Stimulated activated CD4-positive, alpha-beta T cell treated with anti-CD3 and anti-CD28 coated beads, Interleukin-1b, Interleukin-23, amount 100 ng/mL, for 1 hour (primary cell): ENCODE measurements at places on chromosomes 12 and 14.

GRCh38 chr14:75800792-75801191, 139.7 kb downstream of the TTLL5 start:
- no peak for DNase-seq

DNA sequence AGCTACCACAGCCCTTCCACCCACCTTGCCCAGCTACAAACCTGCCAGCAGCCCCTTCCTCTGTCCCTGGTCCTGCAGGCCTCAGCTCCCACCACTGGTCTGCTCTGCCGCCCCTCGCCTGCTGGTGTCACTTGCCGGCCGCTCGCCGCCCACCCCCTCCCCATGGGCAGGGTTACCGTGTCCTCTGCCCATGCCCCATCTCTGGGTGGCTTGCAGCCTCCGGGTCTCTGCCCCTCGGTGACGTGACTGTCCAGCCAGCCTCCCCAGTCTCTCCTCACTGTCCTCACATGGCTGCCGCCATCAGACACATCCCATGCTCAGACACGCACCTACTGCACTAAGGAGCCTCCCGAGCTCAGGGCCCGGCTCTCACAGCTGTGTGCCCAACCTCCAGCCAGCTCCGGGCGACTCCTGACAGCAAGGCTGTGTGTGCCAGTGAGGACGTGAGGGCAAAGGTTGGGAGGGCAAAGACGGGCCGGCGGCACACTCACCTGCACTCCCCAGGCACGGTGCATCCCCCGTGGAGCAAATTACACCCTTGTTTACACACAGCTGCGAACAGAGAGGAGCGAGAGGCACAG, 13.4 kb downstream of the JAG2 start:
- DNase-seq, result no peak

DNA sequence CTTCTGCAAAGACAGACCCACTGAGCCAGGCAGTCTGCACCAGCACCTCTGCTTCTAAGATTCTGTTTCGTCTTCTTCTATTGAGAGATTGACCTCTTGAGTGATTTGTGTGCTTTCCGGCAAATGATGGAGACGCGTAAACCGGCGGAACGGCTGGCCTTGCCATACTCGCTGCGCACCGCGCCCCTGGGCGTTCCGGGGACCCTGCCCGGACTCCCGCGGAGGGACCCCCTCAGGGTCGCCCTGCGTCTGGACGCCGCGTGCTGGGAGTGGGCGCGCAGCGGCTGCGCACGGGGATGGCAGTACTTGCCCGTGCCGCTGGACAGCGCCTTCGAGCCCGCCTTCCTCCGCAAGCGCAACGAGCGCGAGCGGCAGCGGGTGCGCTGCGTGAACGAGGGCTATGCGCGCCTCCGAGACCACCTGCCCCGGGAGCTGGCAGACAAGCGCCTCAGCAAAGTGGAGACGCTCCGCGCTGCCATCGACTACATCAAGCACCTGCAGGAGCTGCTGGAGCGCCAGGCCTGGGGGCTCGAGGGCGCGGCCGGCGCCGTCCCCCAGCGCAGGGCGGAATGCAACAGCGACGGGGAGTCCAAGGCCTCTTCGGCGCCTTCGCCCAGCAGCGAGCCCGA, 703 bp downstream of the ASCL4 start:
- DNase-seq, result no peak

GRCh38 chr12:94714378-94715114, 64.2 kb upstream of the TMCC3 start:
- no peak for DNase-seq

GRCh38 chr12:96007729-96008128, 11.6 kb upstream of the HAL start:
- no peak for DNase-seq

DNA sequence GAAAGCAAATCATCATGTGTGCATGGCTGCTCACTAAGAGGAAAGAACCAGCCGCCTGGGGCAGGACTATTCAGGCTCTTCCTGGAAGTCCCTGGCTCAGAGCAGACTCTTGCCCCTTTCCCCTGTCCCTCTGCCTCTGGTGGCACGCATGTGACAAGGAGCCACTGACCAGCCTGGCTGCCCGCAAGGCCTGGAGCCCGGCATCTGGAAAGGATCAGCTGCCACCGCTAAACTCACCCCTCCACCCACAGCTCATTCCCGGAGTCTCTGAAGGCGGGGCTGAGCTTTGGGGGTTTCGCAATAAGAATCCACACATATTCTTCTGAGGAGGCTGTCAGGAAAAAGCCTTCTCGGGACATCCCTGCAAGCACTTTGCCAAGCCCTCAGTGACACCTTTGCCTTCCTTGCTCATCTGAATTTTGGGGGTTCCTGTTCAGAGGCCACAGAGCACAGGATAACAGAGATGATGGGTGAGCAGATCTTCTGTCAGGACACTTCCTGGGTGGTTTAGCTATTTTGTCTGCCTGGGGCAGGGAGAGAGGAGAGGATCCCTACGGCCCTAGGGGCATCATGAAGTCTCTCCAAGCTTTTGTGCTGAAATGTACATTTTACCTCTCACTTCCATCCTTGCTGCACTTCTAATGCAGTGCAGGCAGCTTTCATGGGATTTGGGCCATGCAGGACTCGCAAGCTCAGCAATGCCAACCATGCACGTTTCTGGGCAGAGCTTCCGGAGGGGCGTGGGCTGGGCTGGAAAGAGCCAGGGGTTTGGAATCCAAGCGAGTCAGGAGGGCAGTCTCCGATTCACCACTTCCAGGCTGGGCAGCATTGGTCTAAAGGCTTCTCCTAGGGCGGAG, 124.8 kb upstream of the MAP1LC3B2 start:
- no peak for DNase-seq

- no peak for DNase-seq
Observed at GRCh38 chr12:69657376-69658137, 41.5 kb downstream of the BEST3 start.

- DNase-seq, result no peak
Observed at GRCh38 chr14:104405360-104406226, 174.0 kb upstream of the C14orf180 start.

GRCh38 chr14:71536015-71536740, 396.1 kb upstream of the RGS6 start:
- DNase-seq, result no peak

GRCh38 chr12:84637926-84638325, 274.7 kb downstream of the SLC6A15 start:
- no peak for DNase-seq
